GDM1 (cell line): ENCODE measurements at places on chromosomes 11 and 22.
A peak's percentile ranks its signal among the peaks of the same experiment; 100 is the strongest.

DNA sequence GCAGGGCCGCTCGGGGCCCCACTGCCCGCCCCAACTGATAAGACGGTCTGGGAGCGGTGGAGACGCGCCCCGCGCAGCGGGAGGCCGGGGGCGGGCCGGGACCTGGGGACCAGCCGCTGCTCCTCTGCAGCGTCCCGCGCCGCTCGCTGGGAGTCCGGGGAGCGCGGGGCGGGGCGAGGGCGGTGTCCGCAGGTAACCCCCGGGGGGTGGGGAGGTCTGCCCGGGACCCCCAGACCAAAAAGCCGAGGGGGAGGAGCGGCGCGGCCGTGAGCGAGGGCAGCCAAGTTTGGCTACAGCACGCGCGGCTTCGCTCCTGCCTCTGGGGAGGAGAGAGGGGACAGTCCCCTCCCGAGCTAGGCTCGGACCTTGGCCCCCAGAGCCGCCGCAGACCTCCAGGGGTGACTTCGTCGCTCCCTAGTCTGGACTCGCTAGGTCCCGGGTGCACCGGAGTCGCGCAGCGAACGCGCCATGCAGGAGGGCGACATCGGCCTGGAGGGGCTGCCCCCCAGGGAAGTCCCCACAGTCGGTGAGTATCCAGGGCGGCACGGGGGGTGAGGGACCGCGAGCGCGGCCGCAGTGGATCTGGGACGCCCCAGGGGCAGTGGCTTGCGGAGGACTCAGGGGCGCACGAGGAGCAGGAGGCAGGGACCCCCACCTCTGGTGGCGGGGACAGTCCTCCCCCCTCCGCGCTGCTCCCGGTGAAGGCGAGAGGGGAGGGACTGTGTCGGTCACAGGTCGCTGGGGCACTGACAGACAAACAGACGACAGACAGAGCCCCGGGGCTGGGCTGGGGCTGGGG is 92.3 kb upstream of the ANO1 start:
- no peak for DNase-seq

DNA sequence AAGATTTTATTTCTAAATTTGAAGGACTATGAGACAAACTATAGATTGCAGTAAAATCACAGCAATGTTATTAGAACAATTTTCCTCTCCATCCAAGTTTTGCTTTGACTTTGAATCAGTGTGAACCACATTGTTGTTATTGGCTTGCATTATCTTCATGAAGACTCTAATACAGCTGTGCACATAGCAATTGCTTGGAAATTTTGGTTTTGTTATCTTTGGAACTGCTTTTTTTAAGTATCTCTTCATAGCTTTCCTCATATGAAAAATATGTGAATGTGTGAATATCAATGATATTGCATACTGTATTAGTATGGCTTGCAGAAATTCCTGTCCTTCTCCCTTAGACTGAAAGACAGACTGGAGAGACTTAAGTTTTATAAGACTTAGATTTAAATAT is 666.6 kb downstream of the LUZP2 start:
- DNase-seq, result no peak

GRCh38 chr11:71987521-71987920 is 11.2 kb upstream of the IL18BP start:
- no peak for DNase-seq

DNA sequence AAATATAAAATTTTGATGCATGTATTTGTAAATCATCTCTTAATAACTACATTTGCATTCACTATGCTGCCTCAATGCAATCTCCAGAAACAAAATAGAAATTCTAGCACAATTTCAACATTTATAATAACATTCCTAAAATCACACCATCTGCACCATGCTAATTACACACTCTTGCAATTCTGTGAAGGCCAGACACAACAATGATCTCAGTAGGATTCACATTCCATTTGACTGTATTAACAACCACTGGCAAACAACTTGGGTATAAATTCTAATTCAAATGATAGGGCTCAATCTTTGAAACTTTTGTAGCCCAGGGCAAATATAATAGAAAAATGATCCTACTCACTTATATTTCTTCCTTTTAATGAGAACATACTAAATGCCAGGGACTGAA is 25.9 kb downstream of the RAB6A start:
- no peak for DNase-seq

DNA sequence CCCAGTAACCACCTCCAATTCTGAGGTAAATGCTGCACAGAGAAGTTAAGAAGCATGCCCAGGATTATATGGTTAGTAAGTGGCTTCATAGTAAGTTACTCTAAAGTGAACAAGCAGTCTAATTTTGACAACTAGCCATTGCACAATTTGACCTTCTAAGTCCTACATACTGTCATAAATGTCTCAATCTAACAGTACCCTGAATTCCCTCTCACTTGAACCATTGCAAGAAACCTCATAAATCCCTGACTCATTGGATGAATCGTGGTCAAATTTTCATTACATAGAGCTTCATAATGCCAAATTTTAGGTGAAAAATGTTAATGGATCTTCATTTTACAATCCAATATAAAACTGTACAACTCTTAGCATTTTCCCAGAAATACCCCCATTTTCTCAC is 217.3 kb upstream of the GRIA4 start:
- DNase-seq, result no peak

DNA sequence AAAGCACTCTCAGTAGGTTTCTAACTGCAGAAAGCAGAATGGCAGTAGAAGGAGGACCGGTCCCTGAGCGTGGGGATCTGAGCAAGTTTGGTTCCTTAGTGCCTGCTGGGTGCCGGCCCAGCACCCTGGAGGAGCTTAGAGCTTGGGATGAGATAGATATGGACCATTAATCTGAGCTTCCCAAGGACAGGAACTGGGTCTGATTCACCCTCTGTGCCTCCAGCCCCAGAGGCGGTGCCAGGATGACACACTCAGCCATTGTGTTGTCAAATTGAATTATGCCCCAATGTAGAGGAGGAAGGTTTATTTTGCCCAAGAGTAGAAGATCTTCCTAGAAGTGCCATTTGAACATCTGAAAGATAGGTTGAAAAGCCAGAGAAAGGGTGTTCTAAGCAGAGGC is 4.3 kb downstream of the ZC3H7B start:
- no peak for DNase-seq

GRCh38 chr11:13487661-13488030 is 8.2 kb downstream of the PTH start:
- DNase-seq, result no peak

DNA sequence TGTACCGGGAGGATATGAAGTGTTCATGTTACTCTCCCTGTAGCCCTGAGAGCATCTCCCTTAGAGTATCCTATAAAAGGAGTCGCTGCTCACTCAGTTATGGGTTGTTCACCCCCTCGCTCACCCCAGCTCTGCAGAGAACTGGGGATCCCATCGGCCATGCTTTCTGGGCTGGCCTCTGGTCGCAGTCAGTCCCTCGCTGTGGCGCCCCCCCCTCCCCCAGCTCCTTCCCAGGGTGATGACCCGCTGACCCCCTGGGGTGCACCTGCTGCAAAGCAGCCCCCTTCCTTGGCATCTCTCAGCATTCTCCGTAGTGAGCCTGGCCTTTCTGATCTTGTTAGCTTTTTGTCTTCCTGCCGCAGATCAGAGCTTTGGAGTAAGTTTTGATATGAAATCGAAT is 10.3 kb upstream of the PARVG start:
- no peak for DNase-seq

DNA sequence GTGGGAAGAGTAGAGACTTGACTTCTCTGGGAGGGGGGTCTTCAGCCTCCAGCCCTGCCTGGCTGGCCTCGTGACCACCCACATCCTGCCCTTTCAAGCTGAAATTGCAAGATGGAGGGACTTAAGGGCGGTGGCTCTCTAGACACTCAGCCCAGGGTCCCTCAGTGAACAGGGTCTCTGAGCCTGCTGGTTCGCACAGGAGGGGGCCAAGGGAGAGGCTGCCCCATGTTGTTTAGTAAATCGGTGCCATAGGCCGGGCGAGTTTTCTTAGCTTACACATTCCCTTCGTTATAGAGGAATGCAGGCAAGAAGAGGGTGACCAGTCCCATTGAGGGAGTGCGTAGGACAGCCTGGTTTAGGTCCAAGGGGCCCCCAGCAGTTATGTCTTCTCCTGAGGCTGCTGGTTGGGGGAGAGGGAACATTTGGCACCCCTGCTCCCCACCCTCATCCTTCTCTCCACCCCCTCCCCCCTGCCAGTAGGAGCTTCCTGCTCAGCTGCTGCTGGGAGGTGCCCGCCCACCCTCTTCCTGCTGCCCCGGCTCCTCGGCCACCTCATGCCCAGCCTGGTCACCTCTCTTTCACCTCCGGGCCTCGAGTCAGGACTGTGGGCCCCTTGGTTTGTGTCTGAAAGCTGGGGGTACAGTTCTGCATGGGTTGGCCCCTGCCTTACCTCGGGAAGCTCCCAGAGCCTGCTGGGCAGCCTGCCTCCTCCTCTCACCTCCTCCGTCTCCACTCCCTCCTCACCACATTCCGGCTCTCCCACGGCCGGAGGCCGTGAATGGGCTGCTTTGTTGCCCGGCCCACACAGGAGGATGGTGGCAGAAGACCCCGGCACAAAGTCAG is 3.9 kb downstream of the FRMD8 start:
- DNase-seq, result no peak

DNA sequence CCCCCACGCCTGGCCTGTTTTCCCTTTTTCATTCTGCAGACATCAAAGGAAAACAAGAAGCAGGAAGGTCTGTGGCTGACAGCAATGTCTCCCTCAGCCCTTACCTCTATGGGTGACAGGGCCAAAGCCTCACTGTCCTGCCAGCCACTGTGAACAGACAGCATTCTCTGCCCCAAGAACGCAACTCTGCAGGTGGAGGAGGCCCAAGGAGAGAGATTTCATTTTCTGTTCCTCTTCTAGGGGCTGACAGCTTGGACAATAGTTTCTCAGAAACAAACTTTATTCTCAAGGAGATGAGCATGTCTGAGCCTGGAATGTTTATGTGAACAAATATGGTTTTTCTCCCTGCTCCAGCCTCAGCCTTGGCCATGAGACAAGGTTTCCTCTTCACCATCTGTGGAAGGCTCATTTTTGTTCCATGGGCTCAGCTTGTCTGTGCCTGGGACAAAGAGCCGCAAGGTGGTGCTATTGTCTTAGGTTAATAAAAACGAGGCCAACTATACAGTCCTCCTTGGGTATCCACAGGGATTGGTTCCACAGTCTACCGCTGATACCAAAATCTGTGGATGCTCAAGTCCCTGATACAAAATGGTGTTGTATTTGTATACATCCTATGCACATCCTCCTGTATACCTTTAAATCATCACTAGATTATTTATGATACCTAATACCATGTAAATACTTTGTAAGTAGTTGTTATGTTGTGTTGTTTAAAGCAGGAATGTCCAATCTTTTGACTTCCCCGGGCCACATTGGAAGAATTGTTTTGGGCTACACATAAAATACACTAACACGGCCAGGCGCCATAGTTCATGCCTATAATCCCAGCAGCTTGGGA is 5.8 kb downstream of the PIWIL3 start:
- no peak for DNase-seq

DNA sequence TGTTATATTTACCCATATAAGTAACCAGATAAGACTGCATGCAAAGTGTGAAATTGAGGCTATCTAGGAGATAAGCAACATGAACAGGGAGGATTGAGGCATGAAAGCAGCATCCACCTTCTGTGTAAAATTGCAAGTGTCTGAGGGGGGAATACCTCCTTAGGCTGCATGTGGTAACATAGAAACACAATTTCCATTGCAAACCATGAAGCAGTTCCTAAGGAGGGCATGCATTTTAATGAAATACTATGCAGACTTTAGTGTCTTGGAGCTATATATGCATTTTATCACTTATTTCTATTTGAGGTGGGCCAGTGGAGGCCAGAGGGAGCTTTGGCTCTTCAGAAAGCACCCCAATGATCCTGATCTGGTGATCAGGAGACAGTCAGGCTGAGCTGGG is 160.2 kb downstream of the C11orf91 start:
- DNase-seq, result no peak

- no peak for DNase-seq
Observed at GRCh38 chr22:38733329-38733723, 22.5 kb downstream of the SUN2 start.

DNA sequence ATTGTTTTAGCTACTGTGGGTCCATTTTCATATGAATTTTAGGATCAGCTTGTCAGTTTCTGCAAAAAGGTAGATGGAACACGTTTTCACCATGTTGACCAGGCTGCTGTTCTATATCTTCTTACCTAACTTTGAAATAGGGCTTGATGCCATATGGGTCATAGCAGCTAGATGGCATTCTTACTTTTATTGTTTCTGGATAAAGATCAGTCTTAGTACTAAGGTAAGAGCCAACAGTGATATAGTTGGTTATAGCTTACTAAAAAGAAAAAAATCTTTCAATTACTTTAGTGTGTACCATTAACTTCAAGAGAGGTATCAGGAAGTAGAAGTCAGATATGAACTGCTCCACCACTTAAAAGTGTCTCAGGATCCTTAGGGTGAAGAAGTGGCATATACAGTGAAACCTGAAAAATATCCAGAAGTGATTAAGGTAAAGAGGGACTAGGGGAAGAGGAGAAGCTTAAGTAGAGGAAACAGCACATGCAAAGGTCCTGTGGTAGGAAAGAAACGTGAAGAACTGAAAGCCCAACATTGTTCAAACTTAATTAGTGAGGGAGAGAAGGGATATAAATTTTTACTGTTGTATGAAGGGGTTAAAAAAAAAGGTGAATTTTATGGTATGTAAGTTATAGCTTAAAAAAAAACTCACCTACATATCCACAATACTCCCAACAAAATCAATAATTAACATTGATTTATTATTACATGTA is 59.9 kb upstream of the B3GNT6 start:
- no peak for DNase-seq

DNA sequence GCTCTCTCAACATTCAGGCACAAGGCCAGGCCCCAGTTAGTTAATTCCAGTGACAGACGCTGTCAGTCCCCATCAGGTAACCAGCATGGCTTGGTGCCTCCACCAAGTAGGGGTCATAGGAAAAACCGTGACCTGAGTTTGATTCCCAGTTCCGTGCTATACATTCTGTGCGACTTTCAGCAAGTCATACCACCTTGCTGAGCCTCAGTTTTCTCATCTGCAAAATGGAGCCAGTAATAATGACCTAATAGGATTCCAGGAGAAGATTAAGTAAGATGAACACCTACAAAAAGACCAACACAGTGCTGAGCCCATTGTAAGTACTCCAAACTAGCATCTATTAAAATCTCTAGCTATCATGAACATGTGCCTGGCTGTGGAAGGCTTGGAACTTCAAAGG is 24.8 kb upstream of the LRRC55 start:
- no peak for DNase-seq

- DNase-seq, result no peak
Observed at GRCh38 chr11:115716080-115716479, 211.9 kb upstream of the CADM1 start.

GRCh38 chr22:29553351-29554224 is at the start of gene THOC5:
THOC5 (minus strand) TSS chr22:29553757; CDS start chr22:29549147, 4,610 bp downstream.
- DNase-seq, result peak; percentile 88

DNA sequence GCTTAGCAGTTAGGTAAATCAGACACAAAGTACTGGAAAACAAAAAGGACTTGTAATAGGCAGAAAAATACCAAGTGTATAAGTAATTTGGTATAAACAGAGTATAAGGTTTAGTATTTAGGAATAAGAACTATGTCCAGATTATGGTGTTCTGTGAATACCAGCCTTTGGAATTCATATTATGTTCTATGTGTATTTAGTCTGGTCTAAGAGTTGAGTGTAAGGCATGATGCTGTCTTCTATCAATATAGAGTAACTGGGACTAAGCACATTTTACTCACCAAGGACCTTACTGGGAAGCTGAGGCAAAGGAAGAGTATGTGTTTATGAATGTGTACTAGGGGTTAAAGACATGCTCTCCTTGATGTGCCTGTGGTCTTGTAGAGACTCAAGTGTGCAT is 9.5 kb downstream of the SDHD start:
- DNase-seq, result no peak

- DNase-seq, result no peak
Observed at GRCh38 chr22:46389081-46389480, 53.6 kb downstream of the TRMU start.
